NB4 (cell line): ENCODE measurements at places on chromosomes 6 and 20.
A peak's percentile ranks its signal among the peaks of the same experiment; 100 is the strongest.

DNA sequence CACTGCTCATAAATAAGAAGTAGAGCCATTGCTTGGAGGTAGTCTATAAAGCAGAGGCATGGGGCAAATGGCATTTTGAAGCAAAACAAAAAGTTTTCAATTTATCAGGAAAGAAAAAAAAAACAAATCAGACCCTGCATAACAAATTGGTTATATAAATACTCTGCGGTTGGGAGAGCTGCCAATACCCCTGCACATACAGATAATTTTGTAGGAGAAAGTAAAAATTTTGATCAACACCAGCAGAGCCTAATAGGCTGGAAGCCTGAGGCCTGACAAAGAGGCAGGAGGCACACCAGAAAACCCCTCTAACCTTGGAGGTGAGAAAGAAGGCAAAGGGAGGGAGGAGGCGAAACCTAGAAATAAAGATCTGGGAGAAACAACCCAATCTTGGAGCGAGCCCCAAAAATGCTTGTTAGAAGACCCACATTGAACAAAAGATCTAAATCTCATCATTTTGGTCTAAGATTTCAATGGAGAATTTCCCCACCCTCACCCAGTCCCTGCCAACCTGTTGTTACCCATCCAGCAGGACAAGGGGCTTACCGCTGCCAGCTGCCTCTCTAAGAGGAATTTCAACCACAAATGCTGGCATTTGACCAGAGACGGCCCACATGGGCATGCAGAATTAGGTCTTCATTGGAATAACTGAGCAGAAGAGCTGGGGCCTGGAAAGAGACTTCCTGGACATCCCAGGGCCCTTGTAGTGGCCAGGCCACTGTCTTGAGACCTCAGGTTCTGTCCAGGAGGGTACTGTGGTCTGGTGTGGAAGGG, 28.4 kb downstream of the FOXA2 start:
- no peak for DNase-seq

GRCh38 chr6:168817558-168818159, 376.7 kb downstream of the SMOC2 start:
- DNase-seq, result no peak

- peak; percentile 92 for DNase-seq
These were observed 4.5 kb upstream of the TAF8 start for GRCh38 chr6:42045538-42046460.

- no peak for DNase-seq
These were observed 185.5 kb upstream of the AKAP12 start for GRCh38 chr6:151054306-151054705.

DNA sequence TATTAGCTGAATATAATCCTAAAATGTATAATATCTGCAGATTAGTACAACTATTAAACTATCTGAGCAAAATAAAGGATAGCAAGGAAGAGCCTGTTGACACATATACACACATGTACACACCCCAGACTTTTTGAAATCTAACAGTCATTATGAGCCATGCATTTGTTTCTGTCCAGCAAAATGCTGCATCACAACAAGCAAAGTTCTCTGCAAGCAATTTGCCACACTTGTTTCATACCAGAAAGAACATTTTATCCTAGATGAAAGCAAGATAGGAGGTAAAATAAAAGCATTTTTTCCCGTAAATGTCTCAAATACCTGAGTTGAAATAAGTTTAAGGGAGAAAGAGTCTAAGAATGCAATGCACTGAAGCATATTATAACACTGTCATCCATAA, 145.2 kb downstream of the COL21A1 start:
- DNase-seq, result no peak

- DNase-seq, result no peak
These were observed 10.4 kb upstream of the BCAS4 start for GRCh38 chr20:50784464-50784863.

GRCh38 chr6:94680669-94681212, 896.6 kb upstream of the MANEA start:
- DNase-seq, result no peak

- DNase-seq, result no peak
These were observed 92.7 kb downstream of the IRF4 start for GRCh38 chr6:484086-484745.

GRCh38 chr20:61300709-61301108, 48.6 kb downstream of the CDH4 start:
- no peak for DNase-seq

GRCh38 chr6:72623808-72624207, 1.9 kb downstream of the KCNQ5 start:
- peak; percentile 54 for DNase-seq

DNA sequence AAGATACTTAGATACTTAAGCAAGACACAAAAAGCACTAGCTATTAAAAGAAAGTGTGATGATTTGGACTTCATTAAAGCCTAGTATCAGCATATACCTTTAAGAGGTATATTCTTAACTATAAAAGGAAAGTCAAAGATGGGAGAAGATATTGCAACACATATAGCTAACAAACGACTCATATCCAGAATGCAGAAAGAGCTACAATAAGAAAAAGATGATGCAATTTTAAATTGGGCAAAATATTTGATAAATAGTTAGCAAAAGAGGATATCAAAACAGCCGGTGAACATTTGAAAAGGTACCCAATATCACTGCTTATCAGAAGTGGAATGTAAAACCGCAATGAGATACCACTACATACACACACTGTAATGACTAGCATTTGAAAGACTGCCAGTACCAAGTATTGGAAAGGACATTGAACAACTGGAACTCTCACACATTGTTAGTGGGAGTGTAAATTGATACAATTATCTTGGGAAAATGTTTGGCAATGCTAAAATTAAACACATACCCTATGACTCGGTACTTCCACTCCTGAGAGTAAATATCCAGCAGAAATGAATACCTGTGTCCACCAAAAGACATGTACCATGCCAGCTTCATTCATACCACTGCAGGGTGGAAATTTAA, 25.7 kb downstream of the MUC22 start:
- DNase-seq, result no peak

DNA sequence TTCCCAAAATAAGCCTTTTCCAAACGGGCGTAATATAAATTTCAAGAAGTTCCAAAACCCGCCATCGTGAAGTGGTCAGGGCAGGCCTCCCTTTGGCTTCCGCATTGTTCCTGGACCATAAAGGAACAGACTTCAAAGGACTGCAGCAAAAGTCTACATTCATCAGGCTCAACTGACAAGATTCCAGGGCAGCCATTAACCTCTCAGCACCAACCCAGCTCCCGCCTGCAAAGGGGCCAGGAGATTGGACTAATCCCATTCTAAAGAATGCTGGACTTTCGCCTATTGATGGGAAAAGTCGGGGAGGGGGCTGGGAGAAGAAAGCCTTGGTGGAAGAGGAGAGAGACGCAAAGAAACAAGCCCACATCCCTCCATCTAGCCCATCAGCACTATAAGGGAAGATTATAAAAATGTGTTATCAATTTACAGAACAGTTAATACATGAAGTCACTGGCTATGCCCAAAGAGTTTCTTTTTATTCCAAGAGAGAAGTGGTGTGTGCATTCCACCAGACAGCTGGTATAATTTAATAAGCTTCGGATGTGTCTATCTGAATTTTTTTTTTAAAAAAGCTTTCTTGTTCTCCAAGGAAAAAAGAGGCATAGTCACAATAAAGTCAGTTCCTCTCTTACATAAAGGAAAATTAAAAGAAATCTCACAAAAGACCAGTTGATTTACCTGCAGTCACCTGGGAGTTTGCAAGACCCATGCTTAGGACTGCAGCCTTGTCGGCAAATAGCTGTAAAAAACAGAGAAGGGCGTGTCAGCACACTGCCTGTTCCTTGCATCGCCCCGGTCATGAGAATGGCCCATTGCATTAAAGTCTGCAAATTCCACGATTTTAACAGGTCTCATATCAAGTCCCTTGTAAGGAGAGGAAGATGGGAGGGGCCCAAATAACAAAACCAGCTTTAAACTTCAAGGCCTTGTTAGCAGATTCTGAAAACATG, 17.8 kb downstream of the JAG1 start:
- no peak for DNase-seq

GRCh38 chr20:51374456-51374830, 168.1 kb downstream of the NFATC2 start:
- no peak for DNase-seq

- no peak for DNase-seq
These were observed 23.1 kb downstream of the USP45 start for GRCh38 chr6:99492092-99492491.
